ENCODE measurements at places on chromosomes 12 and 14.

DNA sequence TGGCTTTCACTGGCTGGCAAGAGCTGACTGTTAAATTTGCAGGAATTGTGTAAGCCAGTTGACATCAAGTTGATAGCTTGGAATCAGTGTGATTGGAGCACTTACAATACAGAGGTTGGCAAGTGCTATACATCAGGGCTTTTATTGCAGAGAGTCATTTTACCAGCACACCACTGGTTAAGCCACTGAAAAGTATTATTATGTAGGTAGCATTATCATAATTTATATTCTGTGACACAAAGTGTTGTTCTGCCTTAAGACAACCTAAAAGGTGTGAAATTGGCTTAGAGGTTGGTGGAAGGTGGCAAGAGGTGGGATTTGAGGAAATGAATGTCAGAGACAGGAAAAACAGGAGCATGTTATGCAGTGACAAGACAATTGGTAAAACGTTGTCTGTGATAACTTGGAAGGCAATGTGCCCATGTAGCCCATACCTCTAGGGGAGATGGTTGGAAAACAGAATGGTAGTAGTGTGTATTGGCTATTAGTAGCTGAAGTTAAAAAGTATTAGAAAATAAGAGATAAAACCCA lies 172.9 kb upstream of the PRICKLE1 start:
- DNase-seq, result no peak

- DNase-seq, result no peak
These were observed 249.2 kb downstream of the AEBP2 start for GRCh38 chr12:19688532-19688931.

- no peak for DNase-seq
These were observed 159.0 kb downstream of the PTPN11 start for GRCh38 chr12:112577473-112578329.

- no peak for DNase-seq
These were observed 179.7 kb downstream of the CHST11 start for GRCh38 chr12:104636496-104636895.

DNA sequence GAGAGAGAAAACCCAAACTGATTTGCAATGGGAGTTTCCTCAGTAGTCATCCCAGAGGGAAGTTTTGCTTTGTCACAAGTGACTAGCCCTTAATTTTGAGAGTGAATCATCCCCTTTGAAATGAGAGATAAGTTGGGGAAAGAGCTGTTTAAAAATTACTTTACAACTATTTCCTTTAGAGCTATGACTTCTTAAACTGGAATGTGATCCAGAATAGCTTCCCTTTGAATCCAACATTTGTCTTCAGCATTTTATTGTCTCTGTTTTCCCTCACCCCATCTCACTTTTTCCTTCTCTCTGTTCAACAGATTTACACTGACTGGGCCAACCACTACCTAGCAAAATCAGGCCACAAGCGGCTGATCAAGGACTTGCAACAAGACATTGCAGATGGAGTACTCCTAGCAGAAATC lies 109.3 kb downstream of the NAV3 start:
- no peak for DNase-seq

- peak; percentile 95 for DNase-seq
These were observed 24.3 kb downstream of the MVK start for GRCh38 chr12:109597795-109598427.

GRCh38 chr12:87853448-87854003 lies 175.7 kb downstream of the C12orf50 start:
- no peak for DNase-seq

- DNase-seq, result no peak
These were observed 88.1 kb downstream of the CHST11 start for GRCh38 chr12:104544836-104545235.

DNA sequence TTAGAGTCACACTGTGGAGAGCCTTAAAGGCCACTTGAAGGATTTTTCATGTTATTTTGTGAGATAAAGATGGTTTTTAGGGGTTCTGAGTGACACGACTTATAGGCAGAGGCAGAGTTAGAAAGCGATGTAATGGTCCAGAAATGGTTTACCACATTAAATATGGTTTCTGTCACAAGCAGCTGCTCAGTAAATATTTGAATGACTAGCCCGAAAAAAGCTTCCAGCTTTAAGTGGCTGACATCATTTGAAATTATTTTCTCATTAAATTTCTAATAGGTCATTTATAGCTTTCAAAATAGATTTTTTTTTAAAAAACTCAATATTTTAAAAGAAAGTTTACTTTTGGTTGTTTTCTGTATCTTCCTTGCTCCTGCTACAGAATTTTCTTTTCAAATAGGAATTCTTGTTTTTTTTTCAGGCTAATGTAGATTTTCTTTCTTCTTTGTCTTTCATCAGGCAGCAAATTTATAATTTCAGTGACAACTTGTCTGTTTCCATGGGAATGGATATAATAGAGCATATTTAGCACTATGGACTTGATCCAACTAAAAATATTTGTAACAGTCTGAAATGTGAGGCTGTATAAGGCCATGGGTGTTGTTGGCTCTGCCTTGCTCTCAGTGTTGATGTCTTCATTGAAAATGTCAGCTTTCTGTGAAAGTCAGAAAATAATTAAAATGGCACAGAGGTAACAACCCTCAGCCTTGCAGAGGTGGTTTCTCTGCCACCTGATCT lies 700.0 kb downstream of the TMTC2 start:
- DNase-seq, result no peak

GRCh38 chr14:24847568-24848095 lies 202.3 kb downstream of the STXBP6 start:
- no peak for DNase-seq

DNA sequence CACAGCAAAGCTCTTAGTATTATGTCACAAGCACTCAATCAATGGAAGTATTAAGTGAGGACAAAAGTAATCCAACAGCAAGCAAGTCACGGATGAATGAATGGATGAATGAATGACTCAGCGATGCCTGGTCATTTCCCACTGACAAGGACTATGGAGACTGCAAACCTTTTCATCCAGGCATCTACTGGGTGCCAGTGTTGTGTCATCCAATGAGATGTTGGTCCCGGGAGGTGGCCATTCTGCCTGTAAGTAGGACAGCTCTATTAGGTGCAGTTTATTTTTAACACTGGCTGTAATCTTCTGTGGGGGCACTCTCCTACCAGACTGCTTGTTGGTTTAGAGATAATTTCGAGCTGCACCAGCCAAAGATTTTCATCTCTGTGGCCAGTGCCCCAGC lies 39.4 kb downstream of the STAB2 start:
- DNase-seq, result no peak

- no peak for DNase-seq
These were observed 68.0 kb downstream of the KIF26A start for GRCh38 chr14:104206281-104206904.

DNA sequence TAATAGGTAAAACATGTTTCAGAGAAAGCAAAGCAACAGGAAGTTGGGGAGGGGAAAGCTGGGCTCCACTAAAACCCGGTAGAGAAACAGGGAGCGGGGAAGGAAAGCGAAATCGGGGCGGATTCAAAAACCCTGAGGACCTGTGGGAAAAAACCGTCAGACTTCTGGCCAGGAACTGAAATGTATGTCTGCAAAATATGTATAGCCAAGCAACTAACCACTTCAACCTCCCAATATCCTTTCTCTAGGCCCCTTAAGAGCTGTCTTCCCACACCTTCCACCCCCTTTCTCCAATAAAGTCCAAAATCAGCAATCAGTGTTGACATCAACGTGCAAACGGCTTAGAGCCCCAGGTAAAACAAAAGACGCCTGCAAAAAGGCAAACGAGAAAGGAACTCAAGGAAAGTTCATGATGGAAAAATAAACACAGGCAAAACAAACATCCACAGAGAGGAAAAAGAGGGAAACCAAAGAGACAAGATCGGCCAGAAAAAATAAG lies 32.8 kb downstream of the SIX1 start:
- DNase-seq, result no peak

- DNase-seq, result no peak
These were observed 201.2 kb downstream of the SYNE2 start for GRCh38 chr14:64053694-64054669.

DNA sequence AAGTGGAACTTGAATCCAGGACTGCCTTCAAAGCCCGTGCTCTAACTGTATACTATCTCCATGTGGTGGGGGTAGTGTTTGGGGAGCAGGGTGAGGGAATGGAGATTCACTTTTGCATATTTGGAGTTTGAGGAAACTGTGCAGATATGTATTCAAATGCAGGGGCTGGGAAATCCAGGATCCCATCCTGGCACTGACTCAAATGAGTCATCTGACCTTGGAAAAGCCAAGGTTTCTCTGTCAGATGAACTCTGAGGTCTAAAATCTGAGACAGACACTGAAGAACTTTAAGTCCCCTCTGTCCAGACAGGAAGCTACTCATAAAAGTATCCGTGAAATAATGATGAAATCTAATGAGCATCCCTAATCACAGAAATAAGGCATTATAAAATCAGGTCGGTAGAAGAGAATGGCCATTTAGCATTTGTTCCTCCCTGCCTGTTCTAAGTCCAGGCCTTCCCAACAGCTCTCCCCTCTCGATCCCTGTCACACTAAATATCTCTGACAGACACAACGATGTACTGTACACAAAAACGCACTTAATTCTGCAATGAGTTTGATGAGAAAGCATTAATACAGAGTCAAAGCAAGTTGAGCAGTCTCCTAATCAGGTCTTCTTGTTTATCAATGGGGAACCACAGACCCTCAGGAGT lies 14.4 kb downstream of the NIN start:
- DNase-seq, result no peak

GRCh38 chr12:99957866-99958466 lies 26.8 kb downstream of the ANKS1B start:
- no peak for DNase-seq

- DNase-seq, result no peak
These were observed 151.5 kb upstream of the GSC start for GRCh38 chr14:94921456-94921855.

DNA sequence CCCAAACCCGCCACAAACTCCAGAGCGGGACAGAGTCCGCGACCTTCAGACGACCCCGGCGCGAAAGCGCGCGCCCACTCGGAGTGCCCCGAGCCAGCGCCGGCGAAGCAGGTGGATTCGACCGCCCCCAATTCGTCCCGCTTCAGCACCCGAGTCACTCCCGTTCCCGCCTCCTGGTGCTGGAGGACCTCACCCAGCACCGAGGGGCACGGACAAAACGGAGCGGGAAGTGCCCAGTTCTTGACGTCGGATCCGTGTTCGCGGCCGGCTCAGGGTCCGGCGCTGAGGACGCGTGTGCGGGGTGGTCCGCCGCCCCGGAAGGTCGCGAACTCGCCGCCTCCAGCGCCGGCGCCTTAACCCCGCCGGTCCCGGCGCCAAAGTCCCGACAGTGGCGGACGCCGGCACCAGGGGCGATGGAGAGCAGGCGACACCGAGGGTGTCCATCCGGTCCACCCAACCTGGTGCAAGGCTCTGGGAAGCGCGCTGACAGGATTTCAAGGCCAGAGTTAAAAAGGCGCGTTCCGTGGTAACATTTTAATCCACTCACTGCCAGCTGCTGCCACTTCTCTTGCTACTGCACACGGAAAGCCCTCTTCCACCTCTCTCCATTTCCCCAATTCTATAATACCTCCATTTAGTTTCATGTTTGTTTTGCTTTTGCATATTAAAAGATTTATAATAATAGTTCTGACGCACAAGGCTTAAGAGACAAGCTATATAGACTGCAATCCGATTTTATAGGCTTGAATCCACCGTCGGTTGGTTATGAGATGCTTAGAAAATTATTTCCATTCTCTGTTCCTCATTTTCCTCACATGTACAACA lies 240.0 kb upstream of the CPNE8 start:
- DNase-seq, result no peak

GRCh38 chr12:121366063-121366459 lies 13.8 kb upstream of the ANAPC5 start:
- no peak for DNase-seq

- no peak for DNase-seq
These were observed 60.6 kb upstream of the ANO4 start for GRCh38 chr12:100733817-100734593.

DNA sequence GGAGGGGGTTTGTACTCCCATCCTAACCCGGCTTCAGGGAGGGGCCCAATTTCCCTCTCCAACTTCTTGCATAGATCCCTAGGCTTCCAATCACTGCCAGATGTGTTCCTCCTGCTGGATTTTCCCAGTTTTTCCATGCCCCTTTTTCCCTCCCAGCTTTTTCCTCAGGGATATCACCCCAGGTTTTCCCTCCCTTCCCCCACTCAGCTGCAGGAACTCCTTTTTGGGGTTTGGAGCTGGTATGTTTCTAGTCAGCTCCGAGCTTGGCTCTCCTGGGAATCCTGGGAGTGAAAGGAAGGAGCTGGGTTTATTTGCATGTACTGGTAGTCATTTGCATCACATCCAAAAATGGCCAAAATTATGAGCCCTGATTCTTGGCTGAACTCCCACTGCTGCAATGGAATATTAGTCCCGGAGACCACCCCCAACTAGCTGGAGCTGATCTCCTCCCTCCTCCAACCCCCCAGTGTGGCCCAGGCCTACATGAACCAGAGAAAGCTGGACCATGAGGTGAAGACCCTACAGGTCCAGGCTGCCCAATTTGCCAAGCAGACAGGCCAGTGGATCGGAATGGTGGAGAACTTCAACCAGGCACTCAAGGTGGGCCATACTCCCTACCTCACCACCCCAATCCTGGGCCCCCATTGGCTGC lies 1.4 kb upstream of the RDH5 start:
- no peak for DNase-seq

GRCh38 chr14:43872222-43872621 lies 634.9 kb downstream of the FSCB start:
- DNase-seq, result no peak

DNA sequence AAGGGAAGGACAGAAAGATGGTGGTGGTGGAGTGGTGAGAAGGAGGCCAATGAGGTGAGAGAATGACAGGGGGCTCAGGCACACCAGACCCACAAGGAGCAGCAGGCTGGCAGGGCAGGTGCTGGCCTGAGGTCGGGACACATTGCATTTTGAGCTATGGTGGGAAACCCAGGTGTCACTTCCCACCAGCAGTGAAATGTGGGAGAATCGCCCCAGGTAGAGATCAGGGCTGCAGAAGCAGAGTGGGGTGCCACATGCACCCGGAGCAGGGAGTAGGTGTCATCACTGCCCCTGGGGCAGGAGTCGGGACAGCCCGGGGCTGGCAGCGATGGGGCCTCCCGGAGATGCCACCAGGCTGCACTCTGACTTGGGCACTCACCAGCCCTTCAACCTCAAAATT lies 315.8 kb downstream of the BCL11B start:
- no peak for DNase-seq

GRCh38 chr12:113216027-113216426 lies 5.2 kb upstream of the TPCN1 start:
- no peak for DNase-seq

All from mesenteric fat pad (tissue), 1 donor.